ENCODE measurements at places on chromosomes 2 and 18.

DNA sequence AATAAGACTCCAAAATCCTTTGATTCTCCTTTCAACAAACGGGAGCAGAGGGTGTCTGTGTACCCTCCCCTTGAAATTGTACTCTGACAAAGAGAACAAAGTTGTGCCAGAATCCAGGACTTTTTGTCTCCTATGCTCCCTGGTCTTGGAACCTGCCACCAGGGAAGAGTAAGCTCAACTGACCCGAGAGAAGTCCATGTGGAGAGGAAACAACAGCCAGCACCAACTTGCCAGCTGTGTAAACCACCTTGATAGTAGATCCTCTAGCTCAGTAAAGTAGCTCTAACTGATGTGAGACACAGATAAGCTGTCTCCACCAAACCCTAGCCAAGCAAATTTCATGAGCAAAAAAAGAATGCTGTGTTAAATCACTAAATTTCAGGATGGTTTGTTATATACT, 46.9 kb downstream of the LNPK start:
- DNase-seq: no peak

GRCh38 chr2:236574424-236575145, 5.0 kb downstream of the ACKR3 start:
- DNase-seq: no peak

DNA sequence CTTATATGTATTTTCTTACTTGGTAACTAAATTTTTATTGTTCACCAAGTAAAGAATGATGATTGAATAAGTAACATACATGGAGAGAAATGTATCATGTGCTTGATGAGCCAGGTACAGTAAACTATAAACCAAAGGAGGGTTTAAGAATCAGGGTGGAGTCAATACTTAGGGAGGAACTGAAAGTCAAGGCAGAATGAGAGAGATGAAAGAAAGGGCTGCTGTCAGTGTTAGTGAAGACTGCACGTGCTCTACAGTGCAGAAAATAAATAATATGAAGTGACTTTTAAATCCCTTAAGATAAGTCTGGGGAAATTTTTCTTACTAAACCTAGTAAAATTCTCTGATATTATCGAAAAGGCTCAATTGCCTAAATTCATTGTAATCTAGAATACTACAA, 986.0 kb downstream of the DSC3 start:
- no peak for DNase-seq

- DNase-seq: no peak
Measured at GRCh38 chr2:145906354-145906753, 1386.4 kb upstream of the ZEB2 start.

DNA sequence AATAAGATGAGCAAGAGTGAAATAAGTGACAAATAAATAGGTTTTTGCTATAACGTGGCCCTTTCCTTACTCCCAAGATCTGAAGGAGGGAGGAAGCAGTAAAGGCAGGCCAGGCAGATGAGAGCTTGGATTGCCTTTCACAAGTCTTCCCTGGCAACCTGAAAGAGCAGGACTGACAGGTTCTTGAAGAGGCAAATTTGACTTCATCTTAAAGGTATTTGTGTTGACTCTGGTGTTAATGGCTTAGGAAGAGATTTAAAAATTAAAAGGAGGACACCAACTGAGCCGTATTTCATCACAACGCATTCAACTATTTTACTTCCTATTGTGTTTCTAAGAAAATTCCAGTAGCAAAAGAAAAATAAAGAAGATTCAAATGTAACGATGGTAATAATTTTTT, 3.2 kb downstream of the STRN start:
- no peak for DNase-seq

Measured in NCI-H1436 treated with DMSO at 0.1 percent for 48 hours (cell line).